Eye (tissue), 1 donor: ENCODE measurements at places on chromosomes 12 and 14.
A peak's percentile ranks its signal among the peaks of the same experiment; 100 is the strongest.

DNA sequence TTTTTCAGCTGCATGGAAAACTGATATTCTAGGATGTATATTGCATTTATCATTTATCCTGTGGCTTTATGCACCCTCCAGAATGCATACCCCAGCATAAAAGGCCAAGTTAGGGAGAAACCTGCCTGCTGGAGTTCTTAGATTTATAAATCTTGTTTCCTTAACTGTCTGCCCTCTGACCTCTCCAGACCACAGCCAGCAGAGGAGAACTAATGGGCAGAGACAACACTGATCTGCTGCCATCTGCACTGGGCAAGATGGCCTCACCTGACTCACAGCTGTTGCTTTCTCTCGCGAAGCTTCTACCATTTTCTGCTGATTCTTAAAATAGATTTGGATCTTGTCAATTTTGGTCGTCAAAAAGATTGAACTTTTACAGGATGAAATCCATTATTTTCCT is 65.8 kb downstream of the PPP2R5C start:
- DNase-seq = no peak

DNA sequence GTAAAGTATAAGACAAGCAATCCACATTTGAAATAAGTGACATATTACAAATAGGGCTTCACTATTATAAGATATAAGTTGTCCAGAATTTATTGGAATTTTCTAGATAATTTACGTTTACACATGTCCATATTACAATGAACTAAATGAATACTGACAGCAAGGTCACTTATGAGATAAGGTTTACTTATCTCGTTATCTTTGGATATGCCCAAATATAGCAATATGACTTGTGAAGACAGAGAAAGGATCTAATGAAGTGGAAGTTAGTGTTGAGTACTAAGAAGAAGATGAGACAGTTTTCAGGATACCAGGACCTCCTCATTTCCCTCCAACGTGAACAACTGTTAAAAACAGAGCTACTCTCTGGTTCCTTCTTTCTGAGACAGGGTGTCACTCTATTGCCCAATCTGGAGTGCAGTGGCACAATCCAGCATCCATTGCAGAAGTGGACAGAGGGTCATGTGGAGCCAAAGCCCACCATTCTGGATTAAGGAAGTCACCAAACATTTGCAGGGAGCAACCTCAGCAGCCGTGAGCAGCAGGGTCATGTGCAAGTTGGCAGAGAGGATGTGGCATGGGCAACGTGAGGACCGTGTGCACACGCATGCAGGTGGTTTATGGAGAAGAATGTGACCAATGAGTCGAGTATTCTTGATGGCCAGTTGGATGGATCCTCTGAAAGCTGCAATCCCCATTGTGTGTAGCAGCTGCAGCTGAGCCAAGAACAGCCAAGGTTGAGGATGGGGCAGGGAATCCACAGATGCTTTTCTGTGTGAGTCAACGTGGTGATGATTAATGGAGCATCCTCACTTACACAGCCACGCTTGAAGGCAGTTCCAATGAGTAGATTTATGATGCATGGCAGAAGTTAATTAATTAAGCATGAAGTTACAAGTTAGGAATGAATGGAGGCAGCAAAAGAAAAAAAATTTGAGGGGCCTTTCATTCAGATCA is 111.0 kb downstream of the BICD1 start:
- DNase-seq = no peak

DNA sequence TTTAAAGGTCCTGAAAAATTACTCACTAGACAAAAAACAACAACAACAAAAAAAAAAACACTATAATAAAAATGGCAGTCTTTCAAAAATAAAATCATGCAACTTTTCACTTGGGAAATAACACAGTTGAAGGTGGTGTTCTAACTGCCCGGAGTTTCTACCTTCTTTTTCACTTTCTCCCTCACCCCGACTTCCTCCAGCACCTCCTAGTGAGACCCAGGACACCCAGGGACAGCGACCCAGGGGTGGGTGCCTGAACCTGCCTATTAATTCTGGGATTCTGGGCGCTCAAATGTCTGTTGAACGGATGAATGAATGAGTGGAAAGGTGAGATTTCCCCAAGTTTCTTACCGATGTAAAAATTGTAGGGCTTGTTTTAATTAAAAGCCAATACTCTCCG is 2.0 kb upstream of the FZD10 start:
- DNase-seq = peak; percentile 37

GRCh38 chr12:90027889-90028634 is 319.4 kb upstream of the ATP2B1 start:
- no peak for DNase-seq

DNA sequence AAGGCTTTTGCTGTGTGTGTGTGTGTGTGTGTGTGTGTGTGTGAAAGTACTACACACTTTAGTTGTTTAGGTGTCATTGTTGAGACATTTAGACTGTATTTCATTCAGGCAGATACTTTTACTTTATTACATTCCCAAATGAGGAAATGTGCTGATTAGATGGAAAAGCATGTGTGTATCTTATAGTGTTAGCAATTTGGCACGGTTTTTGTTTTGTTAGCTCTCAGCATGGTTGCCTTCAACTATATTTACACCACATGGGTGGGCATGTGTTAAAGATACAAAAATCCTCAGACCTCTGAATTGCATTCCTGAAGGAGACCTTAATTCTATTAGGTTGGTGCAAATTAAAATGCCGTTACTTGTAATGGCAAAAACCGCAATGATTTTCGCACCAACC is 879.5 kb downstream of the DIO2 start:
- no peak for DNase-seq

DNA sequence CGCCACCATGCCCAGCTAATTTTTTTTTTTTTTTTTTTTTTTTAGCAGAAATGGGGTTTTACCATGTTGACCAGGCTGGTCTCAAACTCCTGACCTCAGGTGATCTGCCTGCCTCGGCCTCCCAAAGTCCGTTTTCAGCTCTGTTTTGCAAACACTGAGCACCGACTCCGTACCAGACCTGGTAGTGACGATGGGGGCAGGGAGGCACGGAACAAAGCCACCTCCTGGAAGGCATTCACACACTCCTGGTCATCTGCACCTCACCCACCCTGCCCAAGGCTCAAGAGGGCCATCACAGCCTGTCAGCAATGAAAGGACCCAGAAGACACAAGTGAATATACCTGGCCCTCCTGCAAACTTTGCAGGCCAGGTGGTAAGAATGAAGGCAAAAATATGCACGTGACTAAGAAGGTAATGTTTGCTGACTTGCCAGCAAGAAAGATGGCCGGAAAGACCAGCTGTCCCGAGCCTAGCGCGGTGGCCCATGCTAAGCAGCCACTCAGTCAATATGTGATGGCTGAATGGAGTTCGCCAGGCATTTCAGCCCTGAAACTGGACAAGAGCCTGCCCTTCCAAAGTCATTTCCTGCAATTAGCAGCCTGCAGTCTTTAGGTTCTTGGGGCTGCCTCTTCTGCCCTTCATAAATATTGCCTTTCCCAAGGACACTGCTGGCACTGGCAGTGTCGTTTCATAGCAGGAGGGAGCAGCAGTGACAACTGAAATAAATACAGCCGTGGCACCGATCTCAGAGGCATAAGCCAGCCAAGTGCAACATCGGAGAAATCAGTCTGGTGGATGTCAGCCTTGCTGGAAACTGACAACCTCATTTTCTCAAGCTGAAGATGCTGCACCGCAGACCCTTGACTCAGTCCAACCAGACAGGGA is 17.6 kb downstream of the MMAB start:
- no peak for DNase-seq

- no peak for DNase-seq
Observed at GRCh38 chr14:56570295-56570694, 9.3 kb upstream of the TMEM260 start.

- DNase-seq = no peak
Observed at GRCh38 chr12:19539071-19539470, 99.8 kb downstream of the AEBP2 start.

DNA sequence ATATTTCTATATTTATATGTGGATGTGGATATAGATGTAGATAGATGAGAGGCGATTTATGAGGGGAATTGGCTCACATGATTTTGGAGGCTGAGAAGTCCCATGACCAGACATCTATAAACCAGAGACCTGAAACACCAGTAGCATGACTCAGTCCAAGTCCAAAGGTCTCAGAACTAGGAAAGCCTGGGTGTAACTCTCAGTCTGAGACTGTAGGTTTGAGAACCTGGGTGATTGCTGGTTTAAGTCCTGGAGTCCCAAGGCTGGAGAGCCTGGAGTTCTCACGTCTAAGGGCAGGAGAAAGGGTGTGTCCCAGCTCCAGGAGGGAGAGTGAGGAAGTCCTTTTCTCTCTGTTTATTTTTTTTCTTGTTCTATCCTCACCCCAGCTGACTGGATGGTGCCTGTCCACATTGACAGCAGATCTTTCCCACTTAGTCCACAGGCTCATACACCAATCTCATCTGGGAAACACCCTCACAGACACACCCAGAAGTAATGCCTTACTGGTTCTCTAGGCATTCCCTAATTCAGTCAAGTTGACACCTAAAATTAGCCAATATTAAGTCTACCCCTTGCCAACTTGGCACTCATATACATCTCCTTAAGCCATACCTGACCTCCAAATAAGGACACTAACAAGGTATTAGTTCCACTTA is 45.4 kb downstream of the EMP1 start:
- DNase-seq = no peak

GRCh38 chr12:115761784-115762183 is 515.7 kb downstream of the MED13L start:
- DNase-seq = no peak

DNA sequence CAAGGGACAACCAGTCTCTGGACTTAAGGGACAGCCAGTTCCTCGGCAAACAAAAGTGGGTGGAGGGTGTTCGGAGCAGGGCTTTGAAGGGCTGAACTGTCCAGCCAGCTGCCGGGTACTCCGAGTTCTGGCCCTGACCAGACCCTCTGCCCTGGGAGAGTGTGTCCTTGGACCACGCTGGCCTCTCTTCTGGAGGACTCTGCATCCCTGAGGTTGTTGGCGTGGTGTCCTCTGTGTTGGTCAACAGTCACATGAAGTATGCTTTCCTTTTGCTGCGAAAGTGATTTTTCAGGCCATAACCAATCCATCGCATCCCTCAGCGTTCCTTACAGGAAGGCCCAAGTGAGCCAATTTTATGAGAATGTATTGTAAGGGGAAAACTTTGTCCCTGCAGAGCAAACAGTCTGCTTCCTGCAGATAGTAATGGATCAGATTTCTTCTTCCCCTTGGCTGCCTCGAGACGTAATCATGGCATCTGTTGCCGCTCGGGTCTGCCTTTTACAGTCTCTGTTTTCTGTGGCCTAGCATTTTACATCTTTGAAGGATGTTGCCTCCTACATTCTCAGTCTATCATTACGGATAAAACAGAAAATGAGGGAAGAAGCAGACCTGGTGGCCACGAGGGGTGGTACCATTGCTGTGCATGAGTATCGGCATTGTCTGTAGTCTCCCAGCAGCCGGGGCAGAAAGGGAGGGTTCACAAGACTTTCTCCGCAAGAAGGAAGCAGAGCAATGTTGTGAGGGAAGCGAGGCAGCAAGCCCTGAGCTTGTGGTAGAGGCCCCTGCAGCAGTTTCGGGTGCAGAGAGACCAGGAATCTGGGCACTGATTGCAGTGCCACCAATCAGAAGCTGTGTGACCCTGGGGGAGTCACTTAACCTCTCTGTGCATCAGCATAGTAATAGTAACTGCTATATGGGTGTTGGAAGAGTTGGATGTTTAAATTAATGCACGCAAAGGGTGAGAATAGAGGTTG is 47.4 kb downstream of the SMIM41 start:
- no peak for DNase-seq

DNA sequence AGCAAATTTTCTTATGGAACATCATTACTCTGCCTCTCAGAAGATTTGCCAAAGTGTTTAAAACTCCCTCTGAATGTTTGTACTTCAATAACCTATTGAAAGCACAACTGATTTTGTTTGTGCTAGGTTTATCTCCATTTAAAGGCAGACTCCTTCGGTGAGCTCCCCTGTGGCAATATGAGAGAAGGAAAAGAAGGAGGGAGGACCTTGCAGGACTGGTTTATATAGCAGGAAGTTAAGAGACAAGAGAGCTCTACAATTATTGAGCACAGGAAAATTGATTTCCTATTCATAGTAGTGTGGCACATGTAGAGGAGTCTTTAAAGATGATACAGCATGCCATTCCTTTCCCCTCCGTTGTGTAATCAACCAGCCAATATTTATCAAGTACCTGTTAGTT is 75.5 kb downstream of the PDE3A start:
- no peak for DNase-seq

GRCh38 chr12:121769831-121770301 is 23.6 kb downstream of the RHOF start:
- DNase-seq = no peak

DNA sequence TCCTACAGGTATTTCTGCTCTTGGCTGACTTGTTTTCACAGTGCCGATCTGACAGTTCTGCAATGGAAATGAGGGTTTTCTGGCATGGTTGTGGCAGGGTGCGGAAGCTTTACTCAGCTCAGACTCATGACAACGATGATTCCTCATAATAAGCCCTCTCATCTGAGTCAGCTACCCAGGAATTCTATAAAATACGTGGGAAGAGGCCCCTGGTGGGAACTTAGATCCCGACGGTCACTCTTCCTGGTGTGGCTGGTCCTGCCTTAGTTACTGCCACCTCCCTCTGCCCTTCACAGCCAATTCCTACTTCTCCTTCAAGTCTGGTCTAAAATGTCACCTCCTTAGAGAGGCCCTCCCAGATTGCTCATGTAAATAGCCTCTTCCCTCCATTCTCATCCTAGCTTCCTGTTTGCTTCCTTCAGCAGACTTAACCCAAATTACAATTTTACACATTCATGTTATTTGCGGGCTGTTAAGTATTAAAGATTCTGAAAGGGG is 104.2 kb upstream of the MAP1LC3B2 start:
- no peak for DNase-seq

DNA sequence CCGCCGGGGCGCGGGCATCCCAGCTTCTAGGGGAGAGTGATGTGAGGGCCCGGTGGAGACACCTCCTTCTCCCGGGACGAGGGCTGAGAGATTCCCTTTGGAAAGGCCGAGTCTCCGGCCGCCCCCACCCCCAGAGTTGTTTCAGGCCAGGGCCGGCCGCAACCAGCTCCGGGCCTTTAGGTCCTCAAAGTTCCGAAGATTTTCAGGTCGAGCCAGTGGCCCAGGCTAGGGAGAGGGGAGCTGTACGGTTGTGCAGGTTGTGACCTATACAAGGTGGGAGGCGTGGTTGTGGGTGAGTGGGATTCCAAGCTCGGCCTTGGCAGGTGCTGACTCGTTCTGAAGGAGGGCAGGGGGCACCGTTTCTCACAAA is 18.4 kb upstream of the ANKRD33 start:
- DNase-seq = peak; percentile 51

GRCh38 chr12:57869298-57869926 is 22.9 kb upstream of the CTDSP2 start:
- peak; percentile 65 for DNase-seq

- DNase-seq = no peak
Observed at GRCh38 chr12:47237751-47238211, 158.0 kb upstream of the AMIGO2 start.

DNA sequence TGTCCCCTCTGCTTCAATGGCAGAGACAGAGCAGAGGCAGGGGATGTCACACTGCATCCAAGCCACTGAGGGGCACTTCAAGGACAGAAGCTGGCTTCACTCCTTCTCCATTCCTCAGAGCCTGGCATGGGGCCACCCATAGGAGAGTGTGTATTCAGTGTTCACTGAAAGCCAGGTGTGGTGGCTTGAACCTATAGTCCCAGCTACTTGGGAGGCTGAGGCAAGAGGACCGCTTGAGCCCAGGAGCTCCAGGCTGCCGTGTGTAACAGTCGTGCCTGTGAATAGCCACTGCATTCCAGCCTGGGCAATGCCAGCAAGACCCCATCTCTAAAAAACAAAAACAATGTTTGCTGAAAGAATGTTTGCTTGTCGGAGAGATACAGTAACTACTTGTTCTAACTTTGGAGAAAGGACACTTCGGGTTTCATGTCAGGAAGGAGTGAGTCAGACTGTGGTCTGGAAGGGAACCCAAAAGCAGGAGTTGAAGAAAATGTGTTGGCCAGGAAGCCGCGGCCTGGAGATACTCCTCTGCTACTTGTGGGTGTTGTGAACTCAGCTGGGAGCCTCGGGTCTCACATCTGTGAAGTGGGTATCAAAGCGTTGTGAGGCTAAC is 43.4 kb downstream of the ELK3 start:
- DNase-seq = no peak
